Neural crest cell (in vitro differentiated cells): ENCODE measurements at places on chromosomes 4 and X.
A peak's percentile ranks its signal among the peaks of the same experiment; 100 is the strongest.

DNA sequence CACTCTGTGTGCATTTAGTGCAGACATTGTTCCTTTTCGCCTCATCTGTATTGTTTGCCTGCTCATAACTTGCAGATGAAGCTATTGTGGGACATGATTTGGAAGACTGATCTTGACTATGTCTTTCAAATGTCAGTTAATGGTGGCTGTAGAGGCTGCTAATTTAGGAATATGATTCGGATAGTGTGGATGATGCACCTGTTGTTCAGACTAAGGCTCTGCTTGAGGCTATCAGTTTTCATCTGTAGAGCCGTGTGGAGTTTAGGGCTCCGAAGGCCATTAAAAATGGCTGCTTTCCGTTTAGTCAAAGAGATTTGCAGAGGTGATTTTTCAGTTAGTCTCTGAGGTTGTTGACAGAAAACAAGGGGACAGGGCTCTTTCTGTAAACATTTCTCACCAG is 102.0 kb downstream of the GBA3 start:
- DNase-seq = no peak

DNA sequence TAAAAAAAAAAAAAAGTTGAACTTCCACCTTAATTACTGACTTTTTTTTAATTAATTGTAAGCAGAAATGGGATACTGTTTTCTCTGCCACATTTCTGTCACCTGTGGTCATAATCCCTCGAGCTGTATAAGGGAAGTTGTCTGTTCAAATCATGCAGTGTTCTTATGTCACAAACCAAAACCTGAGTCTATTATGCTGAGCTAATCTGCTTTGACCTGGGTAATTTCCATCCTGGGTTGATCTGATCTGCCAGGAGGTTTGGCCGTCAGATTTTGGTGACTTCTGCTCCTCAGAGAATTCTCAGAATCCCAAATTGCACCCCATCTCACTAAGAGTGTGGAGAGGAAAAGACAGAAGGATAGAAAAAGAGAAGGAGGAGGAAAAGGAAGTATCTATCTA is 683.1 kb downstream of the KCTD8 start:
- no peak for DNase-seq

DNA sequence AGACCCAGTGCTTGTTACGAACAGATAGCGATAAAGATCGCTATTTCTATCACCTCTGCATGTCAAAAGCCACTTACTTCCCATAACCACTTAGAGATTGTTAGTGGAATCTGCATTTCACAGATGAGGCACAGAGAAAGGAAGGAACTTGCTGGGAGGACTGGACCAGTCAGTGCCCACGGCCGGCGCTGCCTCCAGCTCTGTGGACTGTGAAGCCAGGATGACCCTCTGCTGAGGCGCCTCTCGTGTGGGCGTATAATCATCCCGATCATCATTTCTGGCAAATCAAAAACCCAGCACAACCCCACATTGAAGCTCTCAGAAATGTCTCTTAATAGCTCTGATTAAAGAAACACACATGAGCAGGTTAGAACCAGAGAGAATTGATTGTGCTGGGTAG is 61.5 kb upstream of the ADRA2C start:
- no peak for DNase-seq

GRCh38 chr4:87032884-87033533 is 98.2 kb downstream of the AFF1 start:
- DNase-seq = no peak

GRCh38 chr4:153084224-153084979 is 119.8 kb upstream of the TRIM2 start:
- no peak for DNase-seq

DNA sequence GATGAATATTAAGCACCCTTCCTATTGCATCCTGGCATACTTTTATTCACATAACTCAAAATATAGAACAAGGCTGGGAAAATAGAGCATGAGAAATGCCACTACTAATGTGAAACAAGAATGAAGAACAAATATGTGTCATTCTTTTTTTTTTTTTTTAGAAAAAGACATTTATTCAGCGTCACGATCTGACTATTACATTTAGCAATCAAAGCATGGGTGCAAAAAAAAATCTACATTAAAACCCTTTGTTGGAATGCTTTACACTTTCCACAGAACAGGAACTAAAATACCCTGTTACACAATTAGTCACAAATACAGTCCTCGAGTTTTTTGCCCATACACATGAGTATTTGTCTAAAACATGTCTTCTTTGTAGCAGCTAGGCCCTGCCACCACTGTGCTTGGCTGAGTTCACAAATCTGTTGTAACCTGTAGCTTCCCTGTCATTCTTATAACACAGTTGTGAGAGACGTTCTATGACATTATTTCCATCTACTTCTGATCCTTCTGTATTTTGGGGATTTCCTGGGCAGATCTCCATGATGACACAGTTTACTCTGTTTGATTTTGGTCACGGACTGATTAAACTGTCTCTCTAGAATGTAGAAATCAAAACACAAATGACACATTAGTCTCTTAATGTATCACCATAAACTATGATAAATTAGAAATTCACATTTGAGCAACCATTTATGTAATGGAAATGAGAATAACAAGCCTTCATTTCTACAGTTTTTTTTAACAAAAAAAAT is 9.4 kb upstream of the TET2 start:
- DNase-seq = no peak

DNA sequence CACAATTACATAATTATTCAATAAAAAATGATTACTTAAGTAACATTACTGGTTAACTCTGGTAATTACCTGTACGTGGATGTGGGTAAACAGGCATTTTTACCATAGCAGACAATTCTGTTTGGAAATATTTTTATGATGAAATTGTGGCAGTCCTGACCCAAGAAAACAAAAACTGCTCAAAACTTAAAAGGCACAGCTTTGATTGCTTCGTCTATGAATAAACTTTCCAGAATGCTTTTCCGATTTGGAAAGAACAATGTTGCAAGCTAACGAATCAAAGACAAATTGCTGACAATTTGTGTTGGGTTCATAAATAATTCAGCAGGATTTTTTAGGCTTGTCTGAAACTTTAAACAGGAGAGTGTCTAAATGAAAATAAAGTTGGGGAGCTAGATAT is 150.6 kb upstream of the GYPA start:
- DNase-seq = no peak

DNA sequence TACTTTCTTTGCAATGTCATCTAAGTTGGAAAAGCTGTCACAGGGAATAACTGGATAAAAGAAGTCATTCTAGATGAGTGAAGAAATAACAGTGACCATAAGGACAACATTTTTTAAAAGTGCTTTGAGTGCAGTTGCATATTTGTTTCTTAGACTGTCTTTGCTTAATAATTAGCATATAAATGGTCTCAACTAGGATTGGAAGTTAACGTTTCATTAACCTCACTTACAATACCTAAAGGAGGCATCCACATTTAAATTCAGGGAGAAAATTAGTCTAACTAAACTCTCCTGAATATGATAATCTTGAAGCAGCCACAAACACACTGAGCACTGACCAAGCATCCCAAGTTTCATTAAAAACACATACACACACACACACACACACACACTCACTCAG is 780.7 kb downstream of the PCDH18 start:
- no peak for DNase-seq

DNA sequence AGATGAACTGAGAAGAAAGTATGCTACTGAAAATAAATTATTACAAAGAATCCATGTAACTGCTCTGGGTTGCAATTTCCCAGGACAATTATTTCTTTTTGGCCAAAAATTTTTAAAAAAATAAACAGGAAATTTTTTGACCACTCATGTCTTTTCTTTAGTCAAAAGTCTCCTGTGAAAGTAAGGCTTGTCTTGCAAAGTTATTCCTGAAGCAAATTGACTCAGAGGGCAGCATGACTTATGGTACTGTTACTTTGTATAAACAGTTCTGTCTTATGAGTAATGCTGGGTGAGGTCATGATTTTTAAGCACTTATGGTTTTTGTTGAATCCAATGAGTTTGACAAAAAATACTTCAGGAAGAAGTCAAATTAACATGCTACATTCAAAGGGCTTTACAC is 292.8 kb upstream of the ARSJ start:
- DNase-seq = no peak

GRCh38 chrX:146186540-146186939 is 368.9 kb downstream of the SLITRK2 start:
- DNase-seq = no peak

DNA sequence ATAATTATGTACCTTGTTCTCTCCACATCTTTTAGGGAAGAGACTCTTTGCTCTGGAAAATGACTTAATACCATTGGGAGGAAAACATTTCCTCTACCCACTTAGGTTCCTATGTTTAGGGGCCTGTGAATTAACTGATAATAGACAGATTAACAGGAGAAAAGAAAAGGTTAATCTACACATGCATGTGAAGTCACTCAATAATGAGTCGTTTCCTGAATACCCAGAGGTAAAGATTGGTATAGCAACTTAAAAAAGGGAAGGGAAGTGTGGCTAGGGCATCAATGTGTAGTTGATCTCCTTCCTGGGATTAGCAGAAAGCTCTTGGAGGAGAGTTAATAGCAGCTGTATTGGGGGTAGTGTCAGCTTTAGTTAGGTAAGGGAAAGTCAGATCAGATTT is 419.5 kb upstream of the ATOH1 start:
- no peak for DNase-seq

- DNase-seq = no peak
Measured at GRCh38 chr4:105970371-105970770, 75.1 kb downstream of the NPNT start.

DNA sequence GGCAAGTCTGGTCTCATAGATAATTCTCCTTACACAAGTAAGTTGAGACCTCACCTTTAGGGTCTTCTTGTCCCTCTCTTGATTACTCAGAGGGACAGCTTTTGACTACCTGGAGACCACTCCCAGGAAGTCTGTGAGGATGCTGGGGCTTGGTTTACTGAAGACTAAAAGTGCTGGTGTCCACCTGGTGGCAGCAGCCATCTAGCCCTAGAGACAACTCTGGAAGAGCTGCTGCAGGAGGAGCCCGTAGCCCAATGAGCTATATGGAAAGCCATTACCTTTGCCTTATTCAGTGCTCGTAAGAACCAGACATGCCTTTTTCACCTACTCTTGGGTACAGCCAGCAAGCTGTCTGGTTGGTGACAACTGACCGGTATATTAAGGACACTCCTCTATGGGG is 7.3 kb downstream of the FGFBP2 start:
- DNase-seq = no peak

GRCh38 chr4:24741910-24742309 is 53.5 kb upstream of the SOD3 start:
- DNase-seq = no peak

DNA sequence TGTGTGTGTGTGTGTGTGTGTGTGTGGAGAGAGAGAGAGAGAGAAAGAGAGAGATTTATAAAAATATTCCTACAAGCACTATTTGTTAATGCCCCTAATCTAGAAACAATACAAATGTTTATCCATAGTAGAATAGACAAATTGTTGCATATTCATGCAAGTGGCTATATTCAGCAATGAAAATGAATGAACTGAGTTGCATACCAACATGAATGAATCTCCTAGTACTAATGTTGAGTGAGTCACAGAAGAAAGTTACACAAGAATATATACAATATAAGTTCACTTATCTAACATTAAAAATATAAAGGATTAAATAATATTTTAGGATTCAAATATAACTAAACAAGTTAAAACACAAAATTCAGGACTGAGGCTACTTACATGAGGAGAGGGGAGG is 456.8 kb upstream of the AMOT start:
- no peak for DNase-seq

DNA sequence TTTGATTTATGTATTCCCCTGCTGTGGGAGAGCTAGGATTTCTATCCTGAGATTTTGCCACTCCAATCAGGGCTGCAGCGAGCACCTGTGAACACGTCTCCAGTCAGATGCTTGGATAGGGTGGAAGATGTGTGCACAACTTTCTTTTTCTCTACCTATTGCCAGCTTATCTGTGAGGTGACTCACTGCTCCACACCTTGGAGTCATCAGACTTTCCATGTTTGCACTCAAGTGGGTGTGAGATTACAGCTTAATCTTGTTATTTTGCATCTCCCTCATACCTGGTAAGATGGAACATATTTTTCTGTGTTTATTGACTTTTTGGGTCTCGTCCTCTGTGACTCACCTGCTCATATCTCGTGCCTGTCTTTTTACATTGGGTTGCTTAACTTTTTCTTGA is 32.2 kb downstream of the PSAPL1 start:
- no peak for DNase-seq

GRCh38 chrX:49165901-49166881 is 3.6 kb downstream of the MAGIX start:
- peak; percentile 30 for DNase-seq

- no peak for DNase-seq
Measured at GRCh38 chr4:183589461-183590099, 69.4 kb downstream of the RWDD4 start.

DNA sequence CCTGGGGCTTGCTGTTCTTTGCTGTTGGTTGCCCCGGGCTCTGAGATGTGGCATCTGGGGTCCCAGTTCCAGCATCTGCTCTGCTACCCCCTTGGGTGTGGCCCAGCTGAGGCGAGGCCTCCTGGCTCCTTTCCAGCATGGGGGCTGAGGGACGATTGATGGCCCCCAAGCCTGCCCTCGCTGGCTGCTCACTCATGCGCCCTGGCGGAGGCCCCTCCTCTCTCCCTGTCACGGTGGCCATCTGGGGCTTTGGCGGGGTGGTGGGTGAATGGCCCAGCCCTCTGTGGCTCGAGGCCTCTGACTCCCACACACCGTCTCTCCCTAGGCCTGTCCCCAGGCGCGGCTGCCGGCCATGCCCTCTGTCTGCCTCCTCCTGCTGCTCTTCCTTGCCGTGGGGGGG is 1.8 kb downstream of the PLXNA3 start:
- DNase-seq = no peak

- DNase-seq = no peak
Measured at GRCh38 chr4:612052-612748, 13.2 kb upstream of the PDE6B start.

DNA sequence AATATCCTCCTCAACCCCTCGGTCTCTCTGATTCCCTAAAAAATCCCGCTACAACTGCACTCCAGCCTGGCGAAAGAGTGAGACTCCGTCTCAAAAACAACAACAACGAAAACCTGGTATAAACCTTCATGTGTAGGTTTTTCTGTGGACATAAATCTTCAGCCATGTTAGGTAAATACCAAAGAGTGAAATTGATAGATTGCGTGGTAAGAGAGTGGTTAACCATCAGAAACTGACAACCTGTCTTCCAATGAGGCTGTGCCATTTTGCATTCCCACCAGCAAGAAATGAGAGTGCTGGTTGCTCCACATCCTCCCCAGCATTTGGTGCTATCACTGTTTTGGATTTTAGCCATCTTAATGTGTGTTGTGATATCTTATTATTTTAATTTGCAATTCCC is 10.9 kb downstream of the TBC1D19 start:
- DNase-seq = no peak

DNA sequence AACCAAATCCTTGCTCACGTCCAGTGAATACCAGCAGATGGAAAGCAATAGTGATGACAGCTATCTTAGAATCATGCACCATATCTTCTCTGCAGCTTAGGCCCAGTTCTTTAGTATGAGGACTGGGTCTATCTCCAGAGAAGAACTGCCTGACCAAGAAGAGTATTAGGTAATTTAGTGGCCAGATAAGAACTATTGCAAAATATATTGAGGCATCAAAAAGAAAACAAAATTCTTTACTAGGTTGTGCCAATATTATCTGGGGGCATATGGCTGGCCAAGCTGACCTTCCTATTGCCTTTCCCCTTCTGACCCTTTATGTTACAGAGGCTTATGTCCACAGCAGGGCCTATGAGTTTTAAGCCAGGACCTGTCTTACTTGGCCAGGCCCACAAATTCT is 91.2 kb downstream of the RLIM start:
- DNase-seq = no peak

- no peak for DNase-seq
Measured at GRCh38 chr4:185651137-185651677, 115.9 kb upstream of the PDLIM3 start.

GRCh38 chr4:155252327-155252726 is 43.9 kb downstream of the NPY2R start:
- DNase-seq = no peak

- no peak for DNase-seq
Measured at GRCh38 chr4:188113156-188113555, 3.8 kb upstream of the TRIML2 start.
